ENCODE measurements at places on chromosomes 16 and 17.

- DNase-seq, result no peak
These were observed 12.3 kb downstream of the EPX start for GRCh38 chr17:58204796-58205195.

- no peak for DNase-seq
These were observed 52.1 kb downstream of the KLHDC4 start for GRCh38 chr16:87713451-87714229.

DNA sequence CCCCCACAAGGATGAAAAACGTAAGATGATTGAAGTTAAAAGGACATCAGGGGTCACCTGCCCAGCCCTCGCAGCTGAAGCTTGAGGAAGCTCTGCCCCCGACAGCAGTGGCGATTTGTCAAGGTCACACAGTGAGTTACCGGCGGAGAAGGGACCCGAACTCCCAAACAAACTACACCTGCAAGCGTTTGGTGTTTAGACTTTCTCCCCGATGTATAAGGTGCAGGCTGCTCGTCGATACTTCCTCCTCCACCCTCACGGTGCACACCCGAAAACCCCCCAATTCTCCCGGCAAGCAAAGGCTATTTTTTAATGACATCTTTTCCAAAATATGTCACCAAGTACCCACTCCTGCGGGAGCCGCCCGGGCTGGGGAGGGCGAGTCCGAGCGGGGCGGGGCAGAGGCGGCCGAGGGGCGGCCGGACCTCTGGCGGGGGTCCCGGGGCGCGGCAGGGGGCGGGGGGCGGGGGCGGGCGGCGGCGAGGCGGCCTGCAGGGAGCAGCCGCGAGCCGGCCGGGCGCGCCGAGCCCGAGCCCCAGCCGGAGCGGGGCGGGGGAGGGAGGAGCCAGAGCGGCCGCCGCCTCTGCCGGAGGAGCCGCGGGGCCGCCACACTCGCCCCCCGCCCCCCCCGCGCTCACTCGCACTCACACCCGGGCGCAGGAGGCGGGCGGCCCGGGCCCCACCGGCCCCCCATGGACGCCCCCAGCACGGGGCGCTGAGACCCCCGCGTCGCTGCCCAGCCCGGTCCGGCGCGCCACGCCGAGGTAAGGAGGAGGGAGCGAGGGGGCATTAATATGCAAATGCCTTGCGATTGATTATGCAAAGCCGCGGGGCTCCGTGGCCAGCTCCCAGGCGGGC is at the start of gene THRA:
THRA (plus strand) TSS at position 637 of the 858 bp plus-strand sequence. CDS start 11,524 bp downstream, outside the sequence.
- DNase-seq, result peak; percentile 50

DNA sequence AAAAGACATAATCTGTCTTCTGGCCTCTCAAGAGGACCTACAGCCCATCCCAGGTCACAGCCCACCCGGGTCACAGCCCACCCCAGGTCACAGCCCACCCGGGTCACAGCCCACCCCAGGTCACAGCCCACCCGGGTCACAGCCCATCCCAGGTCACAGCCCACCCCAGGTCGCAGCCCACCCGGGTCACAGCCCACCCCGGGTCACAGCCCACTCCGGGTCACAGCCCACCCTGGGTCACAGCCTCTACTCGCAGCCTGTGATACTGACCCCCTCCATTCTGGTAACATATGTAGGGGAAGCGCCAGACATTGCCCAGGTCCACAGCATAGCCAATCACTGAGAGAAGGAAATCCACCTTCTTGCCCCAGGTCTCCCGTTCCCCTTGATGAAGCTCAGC is 14.2 kb downstream of the SLC6A4 start:
- no peak for DNase-seq

GRCh38 chr16:64206862-64207261 is 915.0 kb downstream of the CDH11 start:
- DNase-seq, result no peak

- peak; percentile 56 for DNase-seq
These were observed 17.5 kb downstream of the EMC8 start for GRCh38 chr16:85781695-85782370.

GRCh38 chr16:19166500-19166899 is 1.5 kb upstream of the SYT17 start:
- DNase-seq, result peak; percentile 19

- no peak for DNase-seq
These were observed 34.8 kb downstream of the RPGRIP1L start for GRCh38 chr16:53668869-53669268.

- no peak for DNase-seq
These were observed 4.3 kb downstream of the POLG2 start for GRCh38 chr17:64492481-64493109.

DNA sequence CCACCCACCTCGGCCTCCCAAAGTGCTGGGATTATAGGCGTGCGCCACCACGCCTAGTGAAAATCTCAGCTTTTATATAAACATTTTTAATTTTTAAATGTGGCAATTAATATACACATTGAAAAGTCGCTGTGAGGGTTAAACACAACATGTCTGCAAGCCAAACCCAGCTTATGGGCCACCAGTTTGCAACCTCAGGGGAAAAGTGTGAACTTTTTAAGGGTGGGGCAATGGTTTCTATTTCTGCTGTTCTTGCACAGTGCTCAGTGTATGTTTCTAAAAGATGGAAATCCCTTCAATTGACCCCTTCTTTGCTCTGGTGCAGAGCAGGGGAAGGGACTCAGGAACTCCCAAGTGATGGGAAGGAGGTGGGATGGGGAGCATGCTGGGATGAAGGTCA is 18.3 kb upstream of the SUPT4H1 start:
- DNase-seq, result no peak

GRCh38 chr16:89289428-89290395 is 72.2 kb downstream of the ZNF778 start:
- DNase-seq, result peak; percentile 36

DNA sequence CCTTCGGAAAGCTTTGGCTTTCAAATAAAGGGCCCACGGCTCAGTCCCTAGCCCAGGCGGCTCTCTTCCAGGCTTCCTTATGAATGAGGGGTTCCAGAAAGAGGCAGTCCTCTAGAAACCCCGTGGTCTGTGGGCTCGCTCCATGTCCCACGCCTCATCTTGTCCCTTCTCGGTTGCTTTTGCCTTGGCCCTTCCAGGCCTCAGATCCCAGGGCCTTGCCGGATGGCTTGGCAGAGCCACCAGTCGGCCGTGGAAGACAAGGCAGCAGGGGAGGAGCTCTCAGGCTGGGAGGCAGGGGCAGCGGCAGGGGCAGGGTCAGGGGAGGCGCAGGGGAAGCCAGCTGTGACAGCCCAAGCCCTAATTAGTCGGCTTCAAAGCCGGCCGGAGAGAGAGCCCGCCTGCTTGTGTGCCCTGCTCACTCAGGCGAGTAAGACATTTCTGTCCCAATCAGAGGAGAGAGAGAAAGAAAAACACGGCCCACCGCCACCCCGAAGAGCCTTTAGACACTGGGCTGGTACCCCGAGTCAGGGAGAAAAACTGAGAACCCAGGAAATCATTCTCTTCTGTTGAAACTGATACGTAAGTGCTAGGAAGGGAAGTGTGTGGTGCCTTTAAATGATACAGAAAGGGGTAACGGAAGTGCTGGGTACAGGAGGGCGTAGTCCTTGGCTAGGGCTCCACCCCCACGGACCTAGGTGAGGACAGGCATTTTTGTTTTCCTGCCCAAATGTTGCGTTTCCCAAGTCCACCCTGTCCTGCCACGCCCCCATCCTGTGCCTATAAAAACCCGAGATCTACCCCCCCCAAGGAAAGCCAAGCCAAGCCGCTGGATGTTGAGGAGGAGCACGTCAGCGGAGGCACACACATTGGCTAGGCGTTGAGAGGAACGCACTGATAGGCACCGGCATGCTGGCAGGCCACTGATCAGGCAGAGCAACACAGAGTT is 27.8 kb upstream of the MEIOC start:
- peak; percentile 87 for DNase-seq

- no peak for DNase-seq
These were observed 12.5 kb downstream of the KCNJ2 start for GRCh38 chr17:70181866-70182265.

GRCh38 chr17:17752821-17753321 is 71.6 kb downstream of the RAI1 start:
- no peak for DNase-seq

GRCh38 chr17:82952019-82952418 is 112.2 kb upstream of the ZNF750 start:
- no peak for DNase-seq

DNA sequence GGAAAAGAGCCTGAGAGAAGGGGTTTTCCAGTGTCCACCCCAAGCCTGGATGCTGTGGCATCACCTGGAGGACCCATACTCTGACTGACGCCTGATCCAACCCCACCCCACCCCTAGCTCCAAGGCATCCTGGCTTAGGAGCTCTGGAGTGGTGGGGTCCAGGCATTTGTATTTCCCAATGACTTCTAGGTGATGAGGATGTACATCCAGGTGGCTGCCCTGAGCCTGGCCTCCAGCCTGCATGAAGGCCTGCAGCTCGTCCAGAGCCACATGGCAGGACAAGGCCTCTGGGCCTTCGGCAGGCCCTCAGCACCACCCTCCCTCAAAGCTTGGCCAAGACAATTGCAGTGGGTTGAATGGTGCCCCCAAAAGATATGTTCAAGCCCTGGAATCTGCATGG is 347.5 kb downstream of the C16orf95 start:
- no peak for DNase-seq

DNA sequence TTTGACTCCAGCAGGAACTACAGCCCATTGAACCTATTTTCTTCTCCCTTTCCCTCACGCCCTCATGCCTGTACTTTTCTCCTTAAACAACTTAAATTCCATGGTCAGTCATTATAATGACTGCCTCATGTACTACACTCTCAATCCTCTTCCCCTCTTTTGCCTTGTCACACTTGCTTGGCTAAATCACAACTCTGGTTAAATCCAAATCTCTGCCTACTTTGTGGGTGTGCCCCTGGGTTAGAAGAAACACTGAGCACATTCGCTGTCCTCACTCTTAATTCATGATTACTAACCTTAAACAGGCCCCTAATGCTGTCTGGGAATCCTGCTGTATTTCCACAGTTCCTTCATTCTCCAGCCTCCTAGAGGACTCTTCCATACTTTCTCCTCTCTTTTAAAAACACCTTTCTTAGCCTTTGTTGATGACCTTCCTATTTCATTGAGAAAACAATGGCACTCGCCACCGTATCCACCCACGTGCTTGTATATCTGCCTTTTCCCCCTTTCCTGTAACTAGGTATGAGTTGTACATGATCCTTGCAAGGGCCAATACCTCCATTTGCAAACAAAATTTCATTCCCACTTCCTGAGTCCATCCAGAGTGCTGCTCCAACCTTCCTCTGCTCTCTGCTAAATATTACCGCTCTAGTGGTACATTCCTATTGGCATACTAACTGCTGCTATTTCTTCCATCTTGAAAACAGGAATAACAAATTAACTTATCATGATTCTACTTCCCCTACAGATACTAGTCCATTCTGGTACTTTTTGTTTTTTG is 28.9 kb downstream of the ZNRF1 start:
- no peak for DNase-seq

DNA sequence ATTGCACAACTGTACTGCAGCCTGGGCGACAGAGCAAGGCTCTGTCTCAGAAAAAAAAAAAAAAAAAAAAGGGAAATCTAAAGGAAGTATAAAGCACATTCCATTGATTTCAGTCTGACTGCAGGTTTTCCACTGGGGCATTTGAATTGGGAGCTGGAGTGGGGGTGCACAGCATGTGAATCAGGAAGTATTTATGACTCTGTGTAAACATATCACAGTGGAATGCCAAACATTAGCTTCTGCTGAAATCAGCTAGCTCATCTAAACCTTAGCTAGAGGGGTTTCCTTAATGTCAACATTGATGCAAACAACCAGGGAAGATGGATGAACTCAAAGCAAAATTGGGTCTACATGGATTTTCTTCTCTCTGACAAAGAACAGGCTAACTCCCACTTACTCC is 641.0 kb upstream of the EEF2KMT start:
- no peak for DNase-seq

DNA sequence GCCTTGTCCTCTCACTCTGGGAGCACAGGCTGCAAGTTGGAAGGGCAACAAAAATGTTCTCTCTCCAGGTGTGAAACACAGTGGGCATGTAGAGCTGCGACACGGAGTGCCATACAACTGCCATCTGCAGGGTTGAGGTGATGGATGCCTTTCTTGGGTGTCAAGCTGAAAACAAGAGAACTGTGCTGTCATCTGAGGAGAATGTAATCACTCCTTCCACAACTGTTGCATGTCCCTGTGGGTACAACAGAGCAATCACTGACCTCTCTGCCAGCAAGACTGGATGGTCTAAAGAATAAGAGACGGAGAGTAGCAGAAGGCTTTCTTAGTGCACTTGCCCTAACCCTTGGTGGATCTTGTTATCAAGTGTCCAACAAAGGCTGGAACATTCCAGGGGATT is 29.2 kb downstream of the SLFN11 start:
- DNase-seq, result no peak

- no peak for DNase-seq
These were observed 3.4 kb downstream of the ADAM11 start for GRCh38 chr17:44761932-44762810.

DNA sequence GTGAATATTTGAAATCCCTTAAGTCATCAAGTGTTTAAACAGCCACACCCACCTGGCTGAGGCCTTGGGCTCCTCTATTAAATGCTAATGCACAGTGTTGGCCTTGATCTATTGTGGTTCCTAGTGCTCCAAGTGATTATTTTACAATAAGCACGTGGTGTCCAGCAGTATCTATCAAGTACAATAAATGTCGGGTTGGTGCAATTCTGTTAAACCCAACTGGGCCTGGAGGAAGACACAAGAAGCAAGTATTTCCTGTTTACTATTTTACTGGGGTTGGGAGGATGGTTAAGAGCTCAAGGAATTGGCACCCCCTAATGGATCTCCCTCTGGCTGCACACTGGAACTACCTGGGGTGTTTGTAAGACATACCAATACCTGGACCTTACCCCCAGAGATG is 72.1 kb upstream of the HNF1B start:
- DNase-seq, result no peak

- no peak for DNase-seq
These were observed 99.9 kb upstream of the FAM20A start for GRCh38 chr17:68701046-68701445.

- no peak for DNase-seq
These were observed 173.2 kb downstream of the TMEM114 start for GRCh38 chr16:8417145-8417544.

DNA sequence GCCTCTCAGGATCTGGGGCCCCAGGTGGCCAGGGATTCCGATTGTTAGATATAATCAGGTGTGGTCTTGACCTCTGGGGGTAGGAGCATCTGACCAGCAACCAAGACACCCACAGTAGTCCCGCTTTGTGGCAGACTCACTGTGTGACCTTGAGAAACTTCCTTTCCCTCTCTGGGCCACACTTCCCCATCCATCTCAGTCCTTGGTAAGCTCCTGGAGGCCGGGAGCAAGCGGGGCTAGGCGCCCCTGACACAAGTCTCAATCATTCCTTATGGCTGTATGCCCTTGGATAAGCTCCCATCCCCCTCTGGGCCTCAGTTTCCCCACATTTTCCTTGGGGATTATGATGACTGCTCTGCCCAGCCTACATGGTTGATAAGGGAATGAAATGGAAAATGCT is 21.3 kb downstream of the CPNE2 start:
- no peak for DNase-seq
